Esophagus muscularis mucosa (tissue), 4 donors: ENCODE measurements at places on chromosomes 16 and 17.

DNA sequence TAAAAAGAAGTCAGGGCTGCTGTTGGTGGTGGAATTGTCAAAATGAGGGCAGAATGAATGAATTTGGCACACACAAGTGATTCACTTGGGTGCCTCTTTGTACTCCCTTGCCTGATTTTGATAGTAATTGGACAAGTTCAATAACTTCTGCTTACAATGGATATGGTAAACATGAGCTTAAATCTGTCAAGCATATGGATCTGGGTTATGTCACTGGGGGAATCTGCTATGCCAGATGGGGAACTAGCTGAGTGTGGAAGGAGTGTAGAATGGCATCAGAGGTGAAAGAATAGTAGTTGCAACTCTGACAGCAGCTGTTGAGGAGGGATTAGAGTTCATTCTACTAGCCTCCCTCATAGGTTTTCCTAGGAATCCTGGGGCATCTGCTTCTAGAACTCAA, 724.2 kb upstream of the CDH8 start:
- no peaks in the 10 kb centered on the region for H3K27me3 ChIP-seq
- no peak overlapping the region for H3K27ac ChIP-seq
- no peak overlapping the region for H3K4me3 ChIP-seq
- H3K4me1 ChIP-seq, result no peaks in the 10 kb centered on the region
- H3K36me3 ChIP-seq, result no peaks in the 10 kb centered on the region

DNA sequence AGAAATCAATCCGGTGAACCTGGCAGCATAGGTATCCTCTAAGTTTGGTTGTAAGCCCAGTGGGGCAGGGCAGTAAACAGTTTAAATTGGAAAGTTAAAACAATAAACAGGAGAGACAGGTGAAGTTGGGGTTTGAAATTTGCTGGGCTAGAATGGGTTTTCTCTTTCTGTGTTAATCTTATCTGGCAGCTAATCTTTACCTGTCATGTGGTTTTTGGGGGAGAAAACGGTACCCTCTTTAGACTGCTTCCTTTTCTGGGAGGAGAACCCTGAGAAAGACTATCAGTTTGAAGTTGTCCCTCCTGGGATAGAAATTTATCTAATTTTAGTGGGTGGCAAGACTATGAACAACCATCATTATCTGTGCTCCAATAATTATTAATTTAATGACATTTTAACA, 24.0 kb downstream of the CDH13 start:
- H3K27me3 ChIP-seq, result no peaks in the 10 kb centered on the region
- no peaks in the 10 kb centered on the region for H3K36me3 ChIP-seq
- H3K4me3 ChIP-seq, result no peak overlapping the region
- peaks cover 8% of the 10 kb centered on the region for H3K4me1 ChIP-seq
- no peak for DNase-seq

DNA sequence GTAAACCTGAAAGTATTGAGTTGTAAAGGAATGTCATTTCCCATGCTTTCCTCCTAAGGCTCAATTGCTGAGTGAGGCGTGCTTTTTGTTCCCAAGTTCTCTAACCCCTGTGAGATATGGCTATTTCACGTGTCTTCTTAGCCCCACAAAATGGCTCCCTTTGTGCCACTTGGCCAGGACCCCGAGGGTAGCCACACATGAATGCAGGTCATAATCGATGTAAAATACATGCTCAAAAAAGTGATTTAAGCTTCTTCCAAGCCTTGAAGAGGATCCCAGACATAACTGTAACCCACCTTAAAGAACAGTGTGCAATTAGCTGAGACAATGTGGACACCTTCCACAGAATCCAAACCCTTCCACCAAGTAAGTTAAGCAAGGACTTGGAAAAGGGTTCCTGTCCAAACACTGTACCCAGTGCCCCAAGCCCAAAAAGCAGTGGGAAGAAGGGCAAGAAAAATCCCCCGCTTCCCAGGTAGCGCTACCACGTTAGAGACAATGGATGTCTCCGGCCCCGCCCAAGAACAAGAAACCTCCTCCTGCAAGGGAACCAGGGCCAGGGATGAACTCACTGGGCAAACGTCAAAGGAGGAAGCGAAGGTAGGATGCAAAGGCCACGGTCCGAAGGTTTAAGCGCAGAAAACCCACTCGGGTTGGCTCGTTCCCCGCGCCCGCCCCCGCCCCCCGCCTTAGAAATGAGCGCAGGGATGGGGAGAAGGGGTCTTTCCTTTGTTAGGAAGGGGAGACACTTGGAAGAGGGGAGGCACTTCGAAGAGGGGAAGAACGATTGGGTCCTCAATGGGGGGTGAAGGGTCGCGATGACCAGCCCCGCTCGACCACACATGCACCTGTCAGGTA, 1.2 kb downstream of the JPT1 start:
- H3K27me3 ChIP-seq, result no peaks in the 10 kb centered on the region
- H3K27ac ChIP-seq, result no peak overlapping the region
- H3K4me3 ChIP-seq, result peak overlapping the region; percentile 95
- DNase-seq, result no peak
- no peaks in the 10 kb centered on the region for H3K36me3 ChIP-seq

DNA sequence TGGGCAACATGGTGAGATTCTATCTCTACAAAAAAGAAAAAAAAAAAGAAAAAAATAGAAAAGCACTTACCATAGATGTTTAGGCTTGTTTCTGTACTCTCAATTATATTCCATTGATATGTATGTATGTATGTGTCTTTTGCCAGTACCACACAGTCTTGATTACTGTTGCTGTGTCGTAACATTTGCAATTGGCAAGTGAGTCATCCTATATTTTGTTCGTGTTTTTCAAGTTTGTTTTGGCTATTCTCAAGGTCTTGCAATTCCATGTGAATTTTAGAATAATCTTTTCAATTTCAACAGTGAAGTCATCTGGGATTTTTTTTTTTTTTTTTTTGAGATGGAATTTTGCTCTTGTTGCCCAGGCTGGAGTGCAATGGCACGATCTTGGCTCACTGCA, 19.3 kb downstream of the SPECC1 start:
- H3K4me3 ChIP-seq, result no peak overlapping the region
- DNase-seq, result no peak
- no peaks in the 10 kb centered on the region for H3K36me3 ChIP-seq
- H3K27ac ChIP-seq, result no peak overlapping the region
- H3K4me1 ChIP-seq, result no peaks in the 10 kb centered on the region

DNA sequence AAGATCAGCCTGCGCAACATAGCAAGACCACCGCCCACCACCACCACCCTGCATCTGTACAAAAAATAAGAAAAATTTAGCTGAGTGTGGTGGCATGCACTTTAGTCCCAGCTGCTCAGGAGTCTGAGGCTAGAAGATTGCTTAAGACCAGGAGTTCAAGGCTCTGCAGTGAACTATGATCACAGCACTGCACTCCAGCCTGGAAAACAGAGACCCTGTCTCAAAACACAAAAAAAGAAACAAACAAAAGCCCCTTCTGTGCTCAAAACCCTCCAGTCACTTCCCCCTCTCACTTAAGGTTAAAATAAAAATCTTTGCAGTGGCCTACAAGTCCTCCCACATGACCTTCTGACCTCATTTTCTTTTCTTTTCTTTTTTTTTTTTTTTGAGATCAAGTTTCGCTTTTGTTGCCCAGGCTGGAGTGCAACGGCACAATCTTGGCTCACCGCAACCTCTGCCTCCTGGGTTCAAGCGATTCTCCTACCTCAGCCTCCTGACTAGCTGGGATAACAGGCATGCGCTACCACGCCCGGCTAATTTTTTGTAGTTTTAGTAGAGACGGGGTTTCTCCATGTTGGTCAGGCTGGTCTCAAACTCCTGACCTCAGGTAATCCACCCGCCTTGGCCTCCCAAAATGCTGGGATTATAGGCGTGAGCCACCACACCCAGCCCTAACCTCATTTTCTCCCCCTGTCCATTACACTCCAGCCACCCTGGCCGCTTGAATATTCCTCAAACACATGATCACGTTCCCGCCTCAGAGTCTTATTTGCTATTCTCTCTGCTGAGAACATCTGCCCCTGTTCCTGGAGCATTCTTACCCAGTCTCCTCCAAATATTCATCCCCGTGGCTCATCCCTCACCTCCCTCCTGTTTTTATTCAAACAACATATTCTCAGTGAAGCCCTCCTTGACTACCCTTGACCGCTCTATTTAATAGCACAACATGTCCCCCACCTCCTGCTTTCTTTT, 126.6 kb upstream of the MED13 start:
- H3K4me3 ChIP-seq, result no peak overlapping the region
- H3K4me1 ChIP-seq, result no peaks in the 10 kb centered on the region

- no peaks in the 10 kb centered on the region for H3K36me3 ChIP-seq
- no peak overlapping the region for H3K4me3 ChIP-seq
- H3K27me3 ChIP-seq, result no peaks in the 10 kb centered on the region
- H3K4me1 ChIP-seq, result no peaks in the 10 kb centered on the region
These were observed 35.5 kb upstream of the NOL11 start for GRCh38 chr17:67682196-67682595.

DNA sequence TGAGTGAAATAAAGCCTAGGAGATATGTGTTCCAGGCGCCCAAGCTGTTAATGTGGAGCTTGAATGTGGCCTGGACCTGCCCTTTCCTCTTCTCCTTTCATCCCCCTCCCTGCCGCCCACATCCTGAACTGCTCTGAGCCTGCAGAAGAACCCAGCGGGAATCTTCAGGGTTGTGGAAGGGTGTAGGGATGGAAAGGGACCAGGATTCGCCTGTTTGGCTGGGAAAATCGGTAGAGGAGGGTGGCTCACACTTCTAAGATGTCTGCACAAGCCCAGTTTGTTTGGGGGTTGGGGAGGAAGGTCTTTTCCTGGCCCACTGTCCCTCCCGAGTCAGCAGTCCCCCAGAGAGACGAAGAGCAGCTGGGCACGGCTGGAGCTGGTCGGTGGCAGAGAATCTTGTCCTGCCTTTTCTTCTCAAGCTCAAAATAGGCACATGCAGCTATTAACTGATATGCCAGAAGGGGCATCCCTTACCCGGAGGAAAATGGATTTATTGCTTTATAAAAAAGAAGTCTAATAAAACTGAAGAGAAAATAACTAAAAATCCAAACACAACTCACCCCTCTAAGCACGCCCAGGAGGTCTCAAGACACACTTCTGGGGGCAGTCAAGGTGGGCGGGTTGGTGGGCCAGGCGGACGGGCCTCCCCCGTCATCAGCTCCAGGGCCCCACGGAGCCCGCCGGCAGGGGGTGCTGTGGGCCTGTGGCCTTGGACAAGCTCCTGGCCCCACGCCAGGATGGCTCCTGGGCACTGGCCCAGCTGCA, 11.5 kb upstream of the PITPNA start:
- peak overlapping the region; percentile 71 for H3K27ac ChIP-seq
- H3K4me1 ChIP-seq, result peaks cover 43% of the 10 kb centered on the region

GRCh38 chr17:11309033-11309432, 68.0 kb downstream of the SHISA6 start:
- DNase-seq, result peak; percentile 68
- H3K36me3 ChIP-seq, result no peaks in the 10 kb centered on the region
- H3K4me1 ChIP-seq, result no peaks in the 10 kb centered on the region

DNA sequence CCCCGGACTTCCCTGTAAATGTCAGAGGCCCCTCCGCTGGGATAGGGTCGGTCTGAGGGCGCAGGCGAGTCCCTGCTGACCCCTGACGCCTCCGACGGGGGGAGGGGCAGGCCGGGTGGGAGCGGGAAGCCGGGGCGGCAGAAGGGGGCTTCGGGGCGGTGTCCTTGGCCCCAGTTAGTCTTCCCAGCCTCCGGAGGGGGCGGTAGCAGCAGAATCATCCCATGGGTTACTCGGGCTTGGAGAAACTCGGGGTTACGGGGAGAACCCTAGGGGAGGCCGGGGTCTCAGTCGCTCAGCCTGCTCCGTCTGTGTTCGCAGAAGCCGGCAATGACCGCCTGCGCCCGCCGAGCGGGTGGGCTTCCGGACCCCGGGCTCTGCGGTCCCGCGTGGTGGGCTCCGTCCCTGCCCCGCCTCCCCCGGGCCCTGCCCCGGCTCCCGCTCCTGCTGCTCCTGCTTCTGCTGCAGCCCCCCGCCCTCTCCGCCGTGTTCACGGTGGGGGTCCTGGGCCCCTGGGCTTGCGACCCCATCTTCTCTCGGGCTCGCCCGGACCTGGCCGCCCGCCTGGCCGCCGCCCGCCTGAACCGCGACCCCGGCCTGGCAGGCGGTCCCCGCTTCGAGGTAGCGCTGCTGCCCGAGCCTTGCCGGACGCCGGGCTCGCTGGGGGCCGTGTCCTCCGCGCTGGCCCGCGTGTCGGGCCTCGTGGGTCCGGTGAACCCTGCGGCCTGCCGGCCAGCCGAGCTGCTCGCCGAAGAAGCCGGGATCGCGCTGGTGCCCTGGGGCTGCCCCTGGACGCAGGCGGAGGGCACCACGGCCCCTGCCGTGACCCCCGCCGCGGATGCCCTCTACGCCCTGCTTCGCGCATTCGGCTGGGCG, 542 bp downstream of the GUCY2D start:
- no peak for DNase-seq
- peaks cover 13% of the 10 kb centered on the region for H3K27me3 ChIP-seq
- H3K27ac ChIP-seq, result no peak overlapping the region
- H3K4me1 ChIP-seq, result peaks cover 18% of the 10 kb centered on the region
- no peaks in the 10 kb centered on the region for H3K36me3 ChIP-seq
- H3K4me3 ChIP-seq, result peak overlapping the region; percentile 40

DNA sequence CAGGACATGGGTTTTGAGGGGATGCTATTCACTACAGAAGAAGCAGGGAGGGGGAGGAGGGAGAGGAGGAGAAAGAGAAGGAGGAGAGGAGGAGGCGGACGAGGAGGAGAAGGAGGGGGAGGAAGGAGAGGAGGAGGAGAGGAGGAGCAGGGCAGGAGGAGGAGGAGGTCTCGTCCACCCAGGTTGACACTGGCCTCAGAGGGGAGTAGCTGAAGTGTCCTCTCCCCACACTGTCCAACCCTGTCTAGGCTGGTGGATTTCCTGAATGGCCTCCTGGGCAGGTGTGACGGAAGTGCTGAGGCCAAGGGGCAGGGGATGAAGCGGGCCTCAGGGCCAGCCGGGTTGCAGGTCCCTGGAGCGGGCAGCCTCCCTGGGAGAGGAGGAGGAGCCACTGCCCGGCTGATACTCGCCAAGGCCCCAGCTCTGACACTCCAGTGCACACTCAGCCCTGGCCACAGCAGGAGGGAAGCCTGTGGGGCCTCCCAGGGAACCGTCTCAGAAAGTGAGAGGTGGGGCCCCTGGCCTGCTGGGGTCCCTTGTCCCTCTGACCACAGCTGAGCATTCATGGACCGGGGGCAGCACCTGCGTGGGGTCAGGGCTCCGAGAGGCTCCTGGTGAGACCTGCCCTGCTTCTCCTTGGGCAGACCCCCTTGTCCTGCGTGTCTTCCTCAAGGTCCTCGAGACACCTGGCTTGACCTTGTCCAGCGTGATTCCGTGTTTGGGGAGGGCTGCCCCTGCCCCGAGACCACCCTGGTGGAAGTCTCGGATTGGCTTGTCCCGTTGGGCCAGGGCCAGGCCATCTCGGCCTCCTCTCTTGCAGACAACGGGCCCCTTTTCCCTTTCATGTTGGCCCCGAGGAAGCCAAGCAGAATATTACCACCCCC, 200.6 kb upstream of the CIBAR2 start:
- H3K4me1 ChIP-seq, result peaks cover 90% of the 10 kb centered on the region
- no peaks in the 10 kb centered on the region for H3K36me3 ChIP-seq
- H3K27me3 ChIP-seq, result no peaks in the 10 kb centered on the region
- H3K27ac ChIP-seq, result no peak overlapping the region
- H3K4me3 ChIP-seq, result no peak overlapping the region

- H3K27me3 ChIP-seq, result no peaks in the 10 kb centered on the region
- H3K4me3 ChIP-seq, result no peak overlapping the region
- H3K36me3 ChIP-seq, result peaks cover 42% of the 10 kb centered on the region
- H3K27ac ChIP-seq, result no peak overlapping the region
- DNase-seq, result no peak
- peaks cover 11% of the 10 kb centered on the region for H3K4me1 ChIP-seq
These were observed 6.2 kb downstream of the ECI1 start for GRCh38 chr16:2244926-2245795.

- H3K36me3 ChIP-seq, result no peaks in the 10 kb centered on the region
- H3K27me3 ChIP-seq, result no peaks in the 10 kb centered on the region
- no peak overlapping the region for H3K4me3 ChIP-seq
These were observed 53.3 kb upstream of the KCNJ16 start for GRCh38 chr17:70021726-70022125.
